ENCODE measurements at places on chromosomes 16 and 17.

DNA sequence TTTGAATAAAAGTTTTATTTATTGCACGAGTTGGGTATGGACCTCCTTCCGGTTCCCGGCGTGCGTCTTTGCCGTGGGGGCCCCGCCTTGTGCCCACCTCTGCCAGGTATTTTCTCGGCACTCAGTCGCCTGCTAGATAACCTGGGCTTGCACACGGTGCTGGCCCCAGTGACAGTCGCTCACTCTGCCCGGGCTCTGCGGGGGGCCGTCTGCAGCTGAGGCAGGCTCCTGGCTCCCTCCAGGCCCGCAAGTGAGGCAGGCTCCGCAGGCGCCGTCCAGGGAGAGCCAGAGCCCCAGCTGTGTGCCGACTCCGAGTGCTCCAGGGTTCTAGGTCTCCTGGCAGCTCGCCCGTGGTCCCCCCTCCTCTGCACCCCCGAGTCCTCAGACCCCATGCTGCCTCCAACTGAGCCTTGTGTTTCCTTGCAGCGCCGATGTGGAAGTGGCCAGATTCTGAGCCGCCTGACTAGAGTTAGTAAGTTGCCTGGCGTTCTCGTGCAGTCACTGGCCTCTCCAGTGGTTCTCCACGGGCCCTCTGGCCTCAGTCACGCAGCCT lies 54.7 kb upstream of the PVALEF start:
- DNase-seq = no peak

DNA sequence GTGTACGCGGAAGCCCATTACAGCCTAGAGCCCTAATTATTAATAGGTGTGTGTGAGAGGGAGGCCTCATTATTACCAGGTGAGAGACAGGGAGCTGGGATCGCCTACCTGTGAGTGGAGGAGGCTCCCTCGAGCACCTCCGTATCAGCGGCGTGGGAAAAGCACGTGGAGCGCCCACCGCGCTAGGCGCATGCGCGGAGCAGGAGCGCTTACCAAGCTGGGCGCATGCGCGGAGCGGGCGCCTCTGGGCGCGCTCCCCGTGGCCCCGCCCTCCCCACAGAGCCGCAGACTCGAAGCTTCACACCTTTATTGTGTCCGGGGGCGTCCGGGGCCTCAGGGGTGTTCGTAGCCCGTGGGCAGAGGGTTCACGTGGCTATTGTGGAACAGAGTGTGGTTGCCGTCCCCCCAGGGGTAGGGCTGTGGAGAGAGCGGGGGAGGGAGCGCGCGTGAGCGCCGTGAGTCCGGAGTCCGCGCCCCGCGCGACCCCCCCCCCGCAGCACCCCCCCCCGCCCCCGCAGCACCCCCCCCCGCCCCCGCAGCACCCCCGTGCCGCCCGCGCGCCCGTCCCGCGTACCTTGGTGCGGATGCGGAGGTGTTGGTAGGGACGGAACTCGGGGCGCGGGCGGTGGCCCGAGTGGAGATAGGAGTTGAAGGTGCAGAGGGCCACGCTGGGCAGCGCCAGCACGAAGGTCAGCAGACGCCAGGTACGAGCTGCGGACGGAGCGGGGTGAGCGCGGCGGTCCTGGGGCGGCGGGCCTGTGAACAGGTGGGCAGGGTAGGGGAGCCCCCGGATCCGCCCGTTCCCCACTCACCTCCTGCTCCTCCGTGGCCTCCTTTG lies 500 bp downstream of the COX6A2 start:
- peak; percentile 29 for DNase-seq

DNA sequence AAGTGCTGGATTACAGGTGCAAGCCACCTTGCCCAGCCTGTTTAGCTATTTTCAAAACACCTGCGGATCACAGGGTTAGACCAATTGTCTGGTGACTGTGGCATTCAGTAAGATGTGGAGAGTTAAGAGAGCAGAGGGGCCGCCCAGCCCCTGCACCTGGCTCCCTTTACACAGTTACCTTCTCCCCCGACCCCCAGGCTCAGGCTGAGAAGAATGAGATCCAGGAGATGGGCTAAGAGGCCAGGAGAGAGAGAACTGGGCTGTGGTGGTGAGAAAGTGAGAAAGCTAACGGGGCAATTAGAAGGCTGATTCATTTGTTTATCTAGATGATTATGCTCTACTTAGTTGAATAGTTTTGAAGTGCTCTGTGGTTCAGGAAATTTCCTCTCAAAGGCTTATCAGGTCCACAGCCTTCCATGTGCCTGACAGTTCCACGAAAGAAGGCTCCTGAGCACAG lies 67.8 kb upstream of the AXIN2 start:
- DNase-seq = no peak

DNA sequence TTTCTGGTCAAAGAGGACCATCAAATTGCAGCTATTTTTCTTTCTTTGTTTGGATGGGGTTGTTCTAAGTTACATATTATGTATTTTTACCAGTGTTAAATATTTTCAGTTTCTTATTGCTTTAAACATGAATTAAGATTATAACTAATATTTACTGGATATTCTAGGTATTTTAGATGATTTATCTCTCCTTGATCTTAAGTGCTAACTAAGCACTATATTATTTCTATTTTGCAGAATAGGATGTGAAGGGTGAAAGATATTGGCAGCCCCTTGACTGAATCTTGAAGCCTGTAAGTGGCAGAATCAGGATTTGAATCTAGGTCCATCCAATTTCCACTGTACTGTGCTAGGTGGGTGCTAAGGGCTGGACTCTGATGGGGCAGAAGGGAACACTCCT lies 307.3 kb upstream of the CCL2 start:
- no peak for DNase-seq

DNA sequence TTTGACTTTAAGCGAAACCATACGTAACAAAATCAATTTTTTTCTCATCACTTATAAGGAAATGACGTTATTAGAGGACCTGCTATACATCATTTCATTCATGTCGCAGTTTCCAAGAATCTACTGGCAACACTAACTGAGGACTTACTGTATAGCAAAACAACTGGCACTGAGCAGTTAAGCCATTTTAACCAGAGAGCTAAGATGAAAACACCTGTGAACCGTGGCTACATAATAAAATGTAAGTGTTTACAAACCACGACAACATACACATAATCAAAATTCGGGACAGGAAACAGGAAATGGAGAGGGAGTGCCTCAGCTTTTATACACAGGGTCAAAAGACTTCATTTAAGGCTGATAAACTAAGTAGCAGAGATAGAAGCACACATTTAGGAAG lies 29.5 kb downstream of the METTL16 start:
- DNase-seq = no peak

GRCh38 chr17:79937391-79938335 lies 98.0 kb downstream of the TBC1D16 start:
- no peak for DNase-seq

- no peak for DNase-seq
Measured at GRCh38 chr17:30084788-30085187, 31.8 kb upstream of the NSRP1 start.

GRCh38 chr16:30104492-30104891 lies 8.5 kb upstream of the YPEL3 start:
- DNase-seq = no peak

- no peak for DNase-seq
Measured at GRCh38 chr16:89890200-89890599, 16.8 kb downstream of the TCF25 start.

- DNase-seq = no peak
Measured at GRCh38 chr16:27779641-27780164, 229.8 kb downstream of the KATNIP start.

DNA sequence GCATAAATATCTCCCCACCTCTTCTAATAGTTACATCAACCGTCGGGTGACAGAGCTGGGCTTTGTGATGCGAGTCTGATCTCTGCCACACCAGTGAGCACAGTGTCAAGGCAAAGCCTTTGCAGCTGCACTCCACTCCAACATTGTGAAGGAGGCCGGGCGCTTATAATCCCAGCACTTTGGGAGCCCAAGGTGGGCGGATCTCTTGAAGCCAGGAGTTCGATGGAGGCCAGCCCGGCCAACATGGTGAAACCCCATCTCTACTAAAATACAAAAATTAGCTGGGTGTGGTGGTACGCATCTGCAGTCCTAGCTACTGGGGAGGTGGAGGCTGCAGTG lies 18.9 kb downstream of the CYB5D2 start:
- no peak for DNase-seq

- DNase-seq = no peak
Measured at GRCh38 chr17:50559674-50560184, 786 bp upstream of the CACNA1G start.

- DNase-seq = no peak
Measured at GRCh38 chr17:75642182-75642783, 9.0 kb downstream of the SMIM5 start.

- DNase-seq = no peak
Measured at GRCh38 chr17:36614933-36615332, 13.6 kb downstream of the MRM1 start.

DNA sequence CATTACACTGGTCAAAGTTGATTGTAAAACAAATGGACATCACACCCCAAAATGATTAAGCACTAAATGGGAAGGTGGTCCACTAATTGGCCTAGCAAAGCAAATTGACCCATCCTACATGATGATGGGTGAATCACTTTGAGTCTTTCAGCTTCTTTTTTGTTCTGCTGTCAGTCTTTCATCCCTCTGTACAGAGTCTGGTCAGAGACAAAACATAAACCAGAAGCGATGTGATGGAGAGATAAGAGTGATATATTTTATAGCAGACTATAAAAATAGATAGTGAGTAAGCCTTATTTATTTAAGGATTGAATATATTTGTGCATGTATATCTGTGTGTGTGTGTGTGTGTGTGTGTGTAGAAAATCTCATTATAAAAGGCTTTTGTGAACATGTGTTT lies 618.4 kb upstream of the SOX9 start:
- no peak for DNase-seq

- DNase-seq = no peak
Measured at GRCh38 chr16:3909791-3910583, 29.5 kb upstream of the CREBBP start.

- DNase-seq = no peak
Measured at GRCh38 chr17:2481760-2482159, 29.9 kb downstream of the METTL16 start.
